Airway epithelial cell (primary cell): ENCODE measurements at places on chromosomes 11 and 22. TPM values are rescaled to one million over a fixed set of nuclear protein-coding genes. Genes with fewer than 3 reads are reported as not detected.

The CTSD gene
- 566 and 764 TPM in 2 replicates for total RNA-seq

The TTC28 gene
- total RNA-seq = 0.37 and 1.8 TPM in 2 replicates

The CARNS1 gene
- 0.07 TPM in 1 of 2 replicates, not detected in the other for total RNA-seq

The RBMXL2 gene
- not detected in 2 replicates for total RNA-seq

The SUSD2 gene
- total RNA-seq = 1.3 and 1.7 TPM in 2 replicates

The EMID1 gene
- 0.14 and 0.51 TPM in 2 replicates for total RNA-seq

The B4GALNT4 gene
- 43.2 and 82.5 TPM in 2 replicates for total RNA-seq

The PIK3IP1 gene
- 22.2 and 25.8 TPM in 2 replicates for total RNA-seq

The SLC6A5 gene
- total RNA-seq = not detected in 2 replicates

The OR10S1 gene
- not detected in 2 replicates for total RNA-seq

The KMT2A gene
- total RNA-seq = 13.2 and 23.0 TPM in 2 replicates

The AP2A2 gene
- total RNA-seq = 33.8 and 39.9 TPM in 2 replicates

The SORL1 gene
- 12.9 and 17.6 TPM in 2 replicates for total RNA-seq

The PITPNM1 gene
- total RNA-seq = 43.8 and 49.0 TPM in 2 replicates

The LGR4 gene
- 41.8 and 45.8 TPM in 2 replicates for total RNA-seq

The IGSF9B gene
- total RNA-seq = 0.92 and 1.1 TPM in 2 replicates

The SSH3 gene
- total RNA-seq = 79.6 and 98.2 TPM in 2 replicates

The FDXACB1 gene
- 1.3 and 2.7 TPM in 2 replicates for total RNA-seq

The CKAP5 gene
- total RNA-seq = 49.0 and 67.1 TPM in 2 replicates

The ARHGAP20 gene
- not detected in 2 replicates for total RNA-seq

The HTR3A gene
- total RNA-seq = not detected in 2 replicates

The NXPE2 gene
- total RNA-seq = not detected in 2 replicates

The LMF2 gene
- total RNA-seq = 46.5 and 55.9 TPM in 2 replicates

The ST14 gene
- 146 and 177 TPM in 2 replicates for total RNA-seq

The ASRGL1 gene
- total RNA-seq = not detected in 2 replicates

The RNF141 gene
- 44.7 and 53.4 TPM in 2 replicates for total RNA-seq

The OR10D3 gene
- not detected in 2 replicates for total RNA-seq

The TSGA10IP gene
- not detected in 2 replicates for total RNA-seq

The MICAL3 gene
- 18.0 and 28.9 TPM in 2 replicates for total RNA-seq

The ARHGAP32 gene
- total RNA-seq = 23.8 and 30.1 TPM in 2 replicates

The TMEM41B gene
- 42.0 and 51.0 TPM in 2 replicates for total RNA-seq

The MIOX gene
- total RNA-seq = not detected in 2 replicates

The BDNF gene
- total RNA-seq = 0.71 and 1.2 TPM in 2 replicates

The OR51I1 gene
- total RNA-seq = not detected in 2 replicates

The MN1 gene
- total RNA-seq = 16.8 and 18.3 TPM in 2 replicates

The JAML gene
- not detected in 2 replicates for total RNA-seq

The HOATZ gene
- not detected in 2 replicates for total RNA-seq

The GLB1L3 gene
- 0.19 and 0.42 TPM in 2 replicates for total RNA-seq

The VPREB1 gene
- total RNA-seq = not detected in 2 replicates

The ZC3H7B gene
- total RNA-seq = 34.7 and 39.1 TPM in 2 replicates
